Stimulated activated CD8-positive, alpha-beta memory T cell treated with anti-CD3 and anti-CD28 coated beads, Interleukin-7, amount 100 ng/mL, for 1 hour (primary cell): ENCODE measurements at places on chromosomes 12 and 14.

DNA sequence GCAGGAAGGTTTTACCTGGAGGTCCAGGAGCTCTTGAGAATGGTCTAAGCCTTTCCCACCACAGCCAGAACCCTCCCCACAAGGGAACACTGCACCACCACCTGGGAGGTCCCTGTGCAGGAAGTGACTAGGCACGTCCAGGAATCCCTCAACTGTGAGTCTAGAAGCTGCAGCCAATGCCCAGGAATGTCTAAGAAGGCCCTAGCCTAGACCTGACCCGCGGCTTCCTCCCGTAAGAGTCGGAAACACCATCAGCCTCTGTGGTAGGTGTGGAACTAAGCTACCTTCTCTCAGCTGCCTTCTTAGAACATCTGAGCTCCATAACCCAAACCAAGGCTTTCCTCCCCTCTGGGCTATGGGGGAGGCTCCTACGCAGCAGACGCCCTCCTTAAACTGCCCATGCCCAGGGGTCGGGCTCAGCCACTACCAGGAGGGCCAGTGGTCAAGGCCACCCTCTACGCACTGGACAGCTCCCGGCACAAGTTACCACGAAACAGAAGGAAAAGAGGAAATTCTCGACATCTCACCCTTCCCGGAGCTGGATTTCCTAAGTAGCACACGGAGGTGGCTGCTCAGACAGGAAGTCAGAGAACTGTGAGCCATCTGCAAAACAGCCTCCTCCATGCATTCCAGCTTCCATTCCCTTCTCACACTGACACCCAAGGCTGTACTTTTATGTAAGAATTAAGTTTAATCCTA is 25.5 kb downstream of the ZFYVE21 start:
- DNase-seq: no peak

DNA sequence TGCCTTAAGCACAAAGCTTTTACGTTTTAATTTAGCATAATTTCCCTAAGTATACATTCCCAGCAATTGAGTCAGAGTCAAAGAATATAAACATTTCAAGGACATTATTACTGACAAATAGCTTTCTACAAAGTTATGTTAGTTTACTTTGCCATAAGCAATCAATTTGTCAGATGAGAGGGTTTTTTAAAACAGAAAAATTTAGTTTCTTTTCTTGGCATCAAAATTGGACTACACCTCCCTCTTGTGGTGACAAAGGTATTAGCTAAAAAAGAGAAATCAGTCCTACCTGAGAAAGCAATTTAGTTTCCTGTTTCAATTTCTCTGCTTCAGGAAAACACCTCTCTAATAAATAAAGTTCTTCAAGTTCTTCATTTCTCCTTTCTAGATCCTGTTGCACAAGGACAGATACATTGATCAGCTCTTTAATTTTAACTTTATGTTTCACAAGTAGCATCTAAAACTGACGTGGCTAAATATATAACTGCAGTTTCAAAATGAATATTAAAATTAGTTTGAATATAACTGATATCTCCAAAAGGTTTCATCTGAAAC is 39.9 kb downstream of the DNAI7 start:
- DNase-seq: no peak

DNA sequence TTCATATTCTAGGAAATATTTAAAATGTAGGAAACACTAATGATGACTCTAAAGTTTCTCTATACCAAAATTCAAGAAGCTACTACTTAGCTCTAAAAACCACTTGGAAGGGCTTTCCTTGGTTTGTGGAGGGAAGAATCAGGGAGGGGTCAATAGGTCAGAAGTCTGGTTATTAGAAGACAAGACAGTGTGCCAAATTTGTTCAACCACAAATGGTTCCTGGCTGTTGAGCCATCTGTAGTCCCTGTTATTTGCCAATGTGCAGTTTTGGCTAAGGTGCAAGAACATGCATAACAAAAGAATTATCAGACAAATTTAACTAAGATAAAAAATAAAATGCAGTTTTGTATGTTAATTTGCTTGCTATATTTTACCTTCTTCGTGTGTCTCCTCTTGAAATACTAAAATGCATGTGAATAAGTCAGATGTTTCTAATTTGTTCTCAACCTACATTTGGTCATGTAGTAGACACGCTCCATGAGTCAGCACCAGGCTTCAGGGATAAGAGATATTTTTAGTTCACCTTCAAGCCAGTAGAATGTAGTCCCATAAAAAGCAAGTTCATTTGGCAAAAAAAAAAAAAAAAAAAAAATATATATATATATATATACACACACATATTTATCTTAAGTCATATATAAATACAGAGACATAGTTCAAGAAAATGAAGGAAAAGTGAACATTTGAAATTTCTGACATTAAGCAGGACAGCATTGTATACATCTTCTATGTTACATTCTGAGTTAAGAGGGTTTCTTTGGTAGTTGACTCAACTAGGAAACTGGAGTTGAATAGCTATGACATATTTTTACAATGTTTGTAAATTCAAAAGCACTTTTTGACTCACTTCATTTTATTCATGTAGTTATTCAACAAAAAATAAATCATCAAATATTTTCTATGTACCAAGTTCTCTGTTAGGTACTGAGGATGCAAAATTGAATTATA is 123.3 kb downstream of the KCNC2 start:
- DNase-seq: no peak

- no peak for DNase-seq
These were observed 2.1 kb upstream of the PLEK2 start for GRCh38 chr14:67413806-67414769.
